ENCODE measurements at places on chromosomes 2 and 18.

- no peak for DNase-seq
These were observed 561.4 kb upstream of the ID2 start for GRCh38 chr2:8120506-8120860.

DNA sequence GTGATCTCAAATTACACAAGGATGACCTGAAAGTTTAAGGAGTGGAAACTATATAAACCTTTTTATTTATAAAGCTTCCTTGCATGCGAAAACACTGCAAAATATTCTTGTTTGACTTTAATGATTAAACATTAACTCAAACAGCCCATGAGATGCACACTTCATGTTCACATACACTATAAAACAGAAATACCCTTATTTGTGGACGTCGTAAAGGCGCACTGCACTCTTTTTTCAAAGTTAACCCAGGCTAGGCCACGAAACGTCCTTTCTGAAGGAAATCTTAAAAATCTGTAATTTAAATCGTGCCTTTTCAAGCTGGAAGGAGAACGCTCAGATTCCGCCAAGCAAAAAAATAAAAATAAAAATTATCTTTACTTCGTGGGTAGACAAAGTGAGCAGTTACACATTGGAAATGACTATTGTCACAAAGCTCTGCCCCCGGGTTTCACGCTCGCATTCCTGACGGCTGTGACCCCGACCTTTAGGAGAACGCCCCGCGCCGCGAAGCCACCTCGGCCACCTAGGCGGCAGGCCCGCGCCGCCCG, 728 bp downstream of the FAM168B start:
- no peak for DNase-seq

DNA sequence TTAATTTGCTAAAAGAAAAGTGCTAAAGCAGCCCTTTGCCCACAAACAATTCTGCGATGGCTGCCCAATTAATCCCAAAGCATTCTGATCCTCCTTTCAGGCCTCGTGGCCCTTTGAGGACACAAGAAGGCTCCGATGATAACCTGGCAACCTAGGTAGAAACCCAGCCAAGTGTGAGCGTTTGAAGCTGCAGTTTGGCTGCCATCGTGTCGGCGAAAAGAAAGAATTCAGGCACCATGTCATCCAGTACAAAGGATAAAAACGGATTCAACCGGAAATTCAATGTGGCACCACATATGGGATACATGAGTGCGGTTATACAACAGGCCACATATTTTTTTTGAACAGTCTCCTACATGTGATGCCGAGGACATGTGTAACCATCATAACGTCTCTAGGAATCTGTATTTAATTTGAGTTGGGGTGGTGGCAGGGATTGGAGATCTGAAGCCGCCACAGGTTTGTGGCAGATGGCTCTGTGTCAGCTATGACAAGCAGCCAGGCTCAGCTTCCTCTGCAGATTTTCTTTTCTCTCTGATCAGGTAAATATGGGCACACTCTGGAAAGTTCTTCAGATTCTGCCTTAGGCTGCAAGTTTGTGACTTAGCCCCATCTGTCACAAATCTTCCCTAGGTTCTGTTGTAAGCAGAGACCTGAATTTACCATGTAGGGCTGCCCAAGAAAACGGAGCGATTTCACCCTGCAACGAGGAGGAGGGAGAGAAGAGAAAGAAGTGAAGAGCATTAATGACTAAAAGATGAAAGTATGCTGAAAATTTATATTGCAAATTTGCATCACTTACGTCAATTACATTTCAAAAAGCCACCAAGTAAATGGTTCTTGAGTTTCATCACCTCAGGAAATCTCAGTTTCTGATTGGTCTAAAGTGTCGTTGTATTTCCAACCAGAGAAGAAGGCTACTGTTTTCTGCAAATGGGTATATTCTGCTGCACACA, 573.2 kb downstream of the ZEB2 start:
- DNase-seq, result no peak

- DNase-seq, result no peak
These were observed 23.2 kb downstream of the ACOXL start for GRCh38 chr2:110755491-110756078.

- DNase-seq, result no peak
These were observed 324.5 kb upstream of the MYT1L start for GRCh38 chr2:2655453-2656114.

Measured in left ventricle myocardium inferior (tissue), 1 donor.